Pancreas (tissue), 10 donors: ENCODE measurements at places on chromosomes 3 and 15. TPM values are rescaled to one million over a fixed set of nuclear protein-coding genes. Genes with fewer than 3 reads are reported as not detected.

Gene ITGA11
- 0.19 TPM for polyA plus RNA-seq

Gene GATA2
- 15.8 TPM for polyA plus RNA-seq

Gene EBLN2
- polyA plus RNA-seq = 1.2 TPM

Gene RETNLB
- polyA plus RNA-seq = not detected

Gene SLC22A13
- polyA plus RNA-seq = 0.23 TPM

Gene C3orf33
- polyA plus RNA-seq = 1.5 TPM

Gene SKOR1
- 0.30 TPM for polyA plus RNA-seq

Gene ADAMTSL3
- 1.4 TPM for polyA plus RNA-seq

Gene CFAP100
- polyA plus RNA-seq = not detected

Gene PLEKHO2
- polyA plus RNA-seq = 7.4 TPM

Gene LRRK1
- 4.3 TPM for polyA plus RNA-seq

Gene ROPN1
- polyA plus RNA-seq = not detected

Gene U2SURP
- polyA plus RNA-seq = 19.9 TPM

Gene STRIT1
- not detected for polyA plus RNA-seq

Gene ACP3
- 5.2 TPM for polyA plus RNA-seq

Gene REC114
- not detected for polyA plus RNA-seq

Gene MFN1
- polyA plus RNA-seq = 12.6 TPM

Gene LHFPL4
- polyA plus RNA-seq = 0.99 TPM

Gene NRG4
- polyA plus RNA-seq = 8.9 TPM

Gene PPP2R3A
- polyA plus RNA-seq = 1.5 TPM

Gene MYO5C
- 12.8 TPM for polyA plus RNA-seq

Gene ATP13A4
- polyA plus RNA-seq = 5.7 TPM

Gene CASR
- 6.9 TPM for polyA plus RNA-seq

Gene HYPK
- 5.0 TPM for polyA plus RNA-seq

Gene DPPA2
- polyA plus RNA-seq = not detected

Gene TM2D3
- 42.8 TPM for polyA plus RNA-seq

Gene TRIM69
- 4.3 TPM for polyA plus RNA-seq

Gene RGMA
- polyA plus RNA-seq = 6.3 TPM

Gene TJP1
- 17.4 TPM for polyA plus RNA-seq

Gene APOD
- 75.7 TPM for polyA plus RNA-seq

Gene SNAP23
- polyA plus RNA-seq = 20.5 TPM

Gene CACNA1D
- polyA plus RNA-seq = 22.8 TPM

Gene CCR8
- not detected for polyA plus RNA-seq

Gene SLC27A2
- 2.3 TPM for polyA plus RNA-seq

Gene SLC22A14
- 0.15 TPM for polyA plus RNA-seq

Gene SLC24A5
- polyA plus RNA-seq = 0.19 TPM

Gene NR1D2
- 12.0 TPM for polyA plus RNA-seq

Gene SERPINI2
- polyA plus RNA-seq = 242 TPM

Gene PLA2G4B
- 46.1 TPM for polyA plus RNA-seq

Gene TGFBR2
- polyA plus RNA-seq = 9.0 TPM

Gene JAGN1
- polyA plus RNA-seq = 25.9 TPM

Gene LRRC2
- polyA plus RNA-seq = 0.46 TPM

Gene MYRIP
- polyA plus RNA-seq = 2.5 TPM

Gene TAGLN3
- polyA plus RNA-seq = 50.7 TPM

Gene CATSPER2
- polyA plus RNA-seq = 9.9 TPM

Gene GPR62
- 0.26 TPM for polyA plus RNA-seq

Gene FYCO1
- polyA plus RNA-seq = 10.3 TPM

Gene XYLB
- polyA plus RNA-seq = 2.4 TPM

Gene GPR149
- not detected for polyA plus RNA-seq

Gene CHDH
- polyA plus RNA-seq = 9.3 TPM

Gene DUOXA1
- 0.14 TPM for polyA plus RNA-seq

Gene ECE2
- 7.7 TPM for polyA plus RNA-seq

Gene AGBL1
- under 0.01 TPM for polyA plus RNA-seq

Gene TNNC1
- polyA plus RNA-seq = 5.9 TPM
